ENCODE measurements at places on chromosomes 12 and 14.

DNA sequence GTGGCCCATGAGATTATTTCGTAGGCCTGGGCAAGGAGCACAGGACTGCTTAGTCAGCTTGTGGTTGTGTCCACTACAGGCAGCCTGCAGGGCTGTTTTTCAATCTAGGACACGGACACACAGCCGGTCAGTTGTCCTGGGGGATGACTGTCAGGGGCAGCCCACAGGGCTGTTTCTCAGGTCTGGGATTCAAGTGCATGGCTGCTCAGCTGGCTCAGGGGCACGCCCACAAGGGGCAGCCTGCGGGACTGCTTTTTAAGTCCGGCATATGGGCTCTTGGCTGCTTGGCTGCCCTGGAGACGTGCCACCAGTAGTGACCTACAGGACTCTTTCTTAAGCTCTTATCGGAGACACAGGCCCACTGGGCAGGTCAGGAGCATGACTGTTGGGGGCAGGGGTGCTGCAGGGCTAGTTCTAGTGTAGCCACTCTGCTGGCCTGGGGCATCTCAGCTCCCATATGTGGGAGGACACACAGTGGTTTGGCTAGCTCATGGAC is 26.6 kb upstream of the GTF2A1 start:
- no peak for DNase-seq

- DNase-seq, result peak; percentile 56
Measured at GRCh38 chr12:99154216-99154982, 493.2 kb upstream of the GARIN6 start.

GRCh38 chr12:47206450-47207339 is 126.9 kb upstream of the AMIGO2 start:
- no peak for DNase-seq

GRCh38 chr12:104653730-104654664 is 197.2 kb downstream of the CHST11 start:
- DNase-seq, result no peak

DNA sequence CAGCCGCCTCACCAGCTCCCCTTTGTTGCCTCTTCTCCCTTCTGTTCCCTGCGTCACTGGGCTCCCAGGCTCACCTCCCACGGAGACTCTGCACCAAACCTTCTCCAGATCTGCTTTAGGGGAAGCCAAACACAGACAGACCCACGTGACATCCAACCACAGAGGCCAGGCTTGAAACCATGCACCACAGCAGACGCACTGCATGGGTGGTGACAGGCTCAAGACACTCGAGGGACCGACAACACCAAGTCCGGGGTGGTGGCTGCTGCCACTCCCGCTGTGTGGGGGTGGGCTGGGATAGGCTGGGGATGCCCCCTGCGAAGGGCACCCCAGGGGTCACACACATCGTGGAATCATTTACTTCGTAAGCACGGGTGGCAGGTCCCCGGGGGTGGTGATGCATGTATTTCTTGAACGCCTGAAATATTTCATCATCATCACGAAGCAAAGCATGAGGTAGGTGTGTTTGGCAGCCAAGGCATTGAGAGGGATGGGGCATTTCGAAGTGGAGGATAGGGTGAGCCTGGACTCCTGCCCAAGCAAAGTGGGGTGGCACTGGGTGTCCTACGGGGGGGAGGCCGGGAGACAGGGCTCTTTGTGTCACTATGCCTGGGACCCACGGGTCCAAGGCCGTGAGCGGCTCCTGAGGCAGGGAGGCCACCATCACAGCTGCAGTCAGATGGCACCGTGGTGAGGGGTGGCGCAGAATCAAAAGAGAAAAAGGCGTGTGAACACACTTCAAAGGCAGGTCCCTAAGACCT is 66.8 kb upstream of the RFLNA start:
- no peak for DNase-seq

GRCh38 chr12:91327889-91328288 is 145.3 kb upstream of the DCN start:
- no peak for DNase-seq

GRCh38 chr14:105005929-105006830 is 14.7 kb downstream of the CDCA4 start:
- DNase-seq, result no peak

GRCh38 chr12:122949405-122949804 is 16.9 kb downstream of the ABCB9 start:
- no peak for DNase-seq

DNA sequence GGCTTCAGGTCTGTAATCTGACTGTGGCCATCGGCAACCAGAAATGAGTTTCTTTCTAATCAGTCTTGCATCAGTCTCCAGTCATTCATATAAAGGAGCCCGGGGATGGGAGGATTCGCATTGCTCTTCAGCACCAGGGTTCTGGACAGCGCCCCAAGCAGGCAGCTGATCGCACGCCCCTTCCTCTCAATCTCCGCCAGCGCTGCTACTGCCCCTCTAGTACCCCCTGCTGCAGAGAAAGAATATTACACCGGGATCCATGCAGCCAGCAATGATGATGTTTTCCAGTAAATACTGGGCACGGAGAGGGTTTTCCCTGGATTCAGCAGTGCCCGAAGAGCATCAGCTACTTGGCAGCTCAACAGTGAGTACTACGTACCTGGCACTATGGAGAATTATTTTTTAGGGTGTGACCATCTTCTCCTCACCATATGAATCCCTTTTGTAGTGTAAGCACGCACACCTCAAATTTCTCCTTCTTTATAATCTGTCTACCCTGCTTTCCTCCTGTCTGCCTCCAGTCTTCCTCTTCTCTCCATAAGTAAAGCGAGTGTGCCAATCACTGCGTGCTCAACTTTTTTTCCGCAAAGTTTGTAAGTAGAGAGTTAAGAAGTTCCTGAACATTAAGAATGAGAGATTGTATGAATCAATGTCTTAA is at the start of gene TPH2:
TPH2 (plus strand) TSS at position 118 of the 658 bp plus-strand sequence; CDS start at position 260, 142 bp downstream.
- peak; percentile 1 for DNase-seq

DNA sequence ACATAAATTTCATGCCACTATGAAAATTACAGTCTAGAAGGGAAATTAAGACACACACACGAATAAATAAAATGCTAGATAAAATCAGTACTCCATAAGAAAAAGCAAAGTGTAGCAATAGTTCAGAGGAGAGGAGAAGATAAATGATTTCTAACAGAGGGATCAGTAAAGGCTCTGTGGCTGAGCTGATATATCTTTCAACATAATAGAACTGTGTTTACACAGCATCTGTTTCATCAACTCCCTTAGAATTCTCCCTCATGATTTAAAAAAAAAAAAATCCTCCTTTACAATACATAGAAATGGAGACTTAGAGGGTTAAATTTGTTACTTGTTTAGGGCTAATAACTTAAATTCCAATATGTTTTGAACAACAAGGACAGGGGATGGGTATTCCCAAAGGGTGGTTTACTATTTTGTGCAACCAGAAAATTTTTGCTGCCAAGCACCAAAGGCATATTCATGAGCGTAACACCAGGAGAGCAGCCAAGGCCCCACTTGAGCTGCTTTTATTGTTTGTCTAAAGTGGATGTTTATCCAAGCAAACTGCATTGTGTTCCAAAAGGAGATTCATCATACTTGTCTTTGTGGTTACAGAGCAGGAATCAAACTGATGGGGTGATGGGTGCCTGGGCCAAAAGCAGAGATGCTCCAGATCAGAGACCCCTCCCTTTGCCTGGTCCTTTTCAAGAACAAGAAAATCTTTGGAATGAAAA is 162.7 kb downstream of the BMP4 start:
- DNase-seq, result no peak

DNA sequence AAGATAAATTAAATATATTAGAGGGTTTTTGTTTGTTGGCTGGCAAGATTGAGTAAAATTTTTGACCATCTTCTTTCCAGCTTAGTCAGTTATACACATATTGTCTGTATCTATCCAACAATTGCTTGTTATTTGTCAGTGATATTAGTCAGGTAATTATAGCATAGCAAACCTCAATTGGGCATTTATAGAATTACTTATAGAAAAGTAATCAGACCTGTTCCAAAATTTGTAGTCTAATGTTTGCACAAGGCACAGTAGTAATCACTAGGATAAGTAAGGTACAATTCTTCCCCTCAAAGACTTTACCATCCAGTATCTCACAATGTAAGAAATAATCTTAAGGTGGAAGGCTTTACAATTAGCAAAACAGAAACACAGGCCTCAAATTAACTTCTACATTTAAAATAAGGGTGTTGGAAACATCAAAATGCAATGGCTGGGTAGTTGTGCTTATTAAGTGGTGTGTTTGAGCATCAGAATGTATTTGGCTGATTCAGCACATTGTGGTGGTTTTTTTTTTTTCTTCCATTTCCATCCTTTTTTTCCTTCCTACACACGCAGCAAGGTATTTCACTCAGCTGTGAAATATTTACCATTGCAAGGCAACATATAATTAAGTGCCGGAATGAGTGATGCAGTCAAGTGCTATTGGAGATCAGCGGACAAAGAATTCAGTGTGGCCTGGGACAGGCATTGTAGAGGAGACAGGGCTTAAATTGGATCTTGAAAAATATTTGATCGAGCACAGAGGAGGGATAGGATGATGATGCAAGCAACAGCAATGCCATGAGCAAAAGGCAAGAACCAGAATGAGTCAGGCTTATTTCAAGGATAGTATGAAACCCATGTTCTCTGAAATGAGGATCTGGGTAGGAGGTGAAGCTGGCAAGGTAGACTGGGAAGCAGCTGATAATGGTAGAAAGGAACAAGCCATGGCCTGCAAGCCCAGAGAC is 178.2 kb downstream of the AKAP6 start:
- DNase-seq, result no peak

DNA sequence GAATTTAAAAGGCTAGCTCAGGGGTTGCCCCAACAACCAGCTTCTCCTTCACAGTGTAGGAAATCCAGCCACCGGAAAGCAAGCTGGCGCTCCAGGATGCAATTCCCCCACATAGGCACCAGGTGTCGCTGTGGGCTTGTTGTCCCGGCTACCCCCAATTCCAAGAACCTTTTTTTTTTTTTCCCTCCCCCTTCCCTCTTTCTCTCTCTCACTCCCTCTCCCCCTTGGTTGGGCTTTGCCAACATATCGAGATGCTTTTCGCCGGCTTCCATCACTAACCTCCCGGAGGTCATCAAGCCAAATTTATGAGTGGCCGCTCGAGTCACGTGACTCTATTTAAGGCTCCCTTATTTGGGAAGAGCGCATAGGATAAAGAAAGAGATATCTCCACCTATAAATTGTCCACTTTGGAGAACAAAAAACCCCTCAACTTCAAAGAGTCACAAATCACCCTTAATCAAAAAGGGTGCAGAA is at the start of gene HOXC5:
HOXC5 (plus strand) TSS at position 424 of the 474 bp plus-strand sequence. CDS start 73 bp downstream, outside the sequence.
- DNase-seq, result no peak

GRCh38 chr14:93092606-93093556 is 22.8 kb downstream of the ITPK1 start:
- no peak for DNase-seq

DNA sequence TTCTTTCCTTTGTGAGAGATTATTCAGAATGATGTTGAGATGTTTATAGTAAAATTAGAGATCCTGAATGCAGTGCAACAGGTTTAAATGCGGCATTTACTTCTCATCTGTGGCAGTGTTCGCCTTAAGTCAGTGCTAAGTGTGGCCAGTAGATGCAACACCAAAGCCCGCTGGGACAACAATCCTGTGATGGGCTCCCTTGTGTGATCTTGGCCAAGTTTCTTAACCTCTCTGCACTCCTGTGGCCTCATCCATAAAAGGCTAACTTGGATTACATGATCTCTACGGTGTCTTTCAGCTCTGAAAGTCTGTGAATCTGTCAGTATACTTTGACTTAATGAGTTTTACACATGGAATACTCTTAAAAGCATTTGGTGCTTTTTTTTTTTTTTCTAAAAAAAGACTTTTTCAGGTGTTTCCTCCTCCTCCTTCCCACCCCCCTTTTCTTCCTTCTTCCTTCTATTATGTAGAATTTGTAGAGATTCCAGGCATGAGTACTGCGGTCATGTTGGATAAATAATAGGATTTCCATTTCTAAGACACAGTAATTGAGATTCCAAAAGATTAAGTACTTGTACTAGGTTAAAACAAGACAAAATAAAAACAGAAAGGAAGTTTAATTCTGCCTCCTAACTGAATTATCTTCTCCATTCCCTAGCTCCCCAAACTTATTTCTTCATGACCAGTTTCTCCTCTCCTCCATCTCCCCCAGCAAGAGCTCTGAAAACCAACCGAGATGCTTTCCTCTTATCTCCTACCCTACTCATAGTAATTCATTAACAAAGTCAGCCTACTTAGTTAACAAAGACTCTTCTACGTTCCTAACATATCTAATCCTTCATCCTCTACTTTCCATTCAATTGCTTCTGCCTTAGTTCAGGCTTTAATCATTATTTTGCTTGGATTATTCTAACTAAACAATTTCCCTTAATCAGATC is 42.2 kb upstream of the NAV3 start:
- DNase-seq, result no peak

DNA sequence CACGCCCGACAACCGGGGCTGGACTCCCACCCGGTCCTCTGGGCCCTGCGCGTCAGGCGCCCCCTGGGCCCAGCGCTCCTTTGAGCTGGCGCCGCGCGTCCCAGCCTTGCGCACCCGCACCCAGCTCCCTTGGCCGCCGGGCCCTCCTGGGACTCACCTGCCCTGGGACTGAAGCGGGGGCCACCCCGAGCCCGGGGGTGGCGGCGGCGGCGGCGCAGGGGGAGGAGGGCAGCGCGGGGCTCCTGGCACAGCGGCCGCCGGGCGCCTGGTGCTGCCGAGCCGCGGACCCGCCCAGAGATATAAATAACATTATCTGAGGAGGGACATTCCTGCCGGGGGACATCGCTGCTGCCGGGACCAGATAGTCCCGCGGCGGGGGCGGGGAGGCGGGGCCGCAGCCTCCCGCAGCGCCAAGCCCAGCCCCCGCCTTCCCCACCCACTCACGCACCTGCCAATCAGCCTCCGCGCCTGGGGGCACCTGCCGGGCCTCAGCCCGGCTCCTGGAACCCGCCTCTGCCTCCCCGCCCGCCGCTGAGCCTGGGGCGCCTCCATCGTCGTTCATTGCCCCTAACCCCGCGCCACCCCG is at the start of gene SPTB:
SPTB (minus strand) TSS at position 273 of the 586 bp plus-strand sequence. CDS start 56,813 bp downstream, outside the sequence.
- peak; percentile 52 for DNase-seq

DNA sequence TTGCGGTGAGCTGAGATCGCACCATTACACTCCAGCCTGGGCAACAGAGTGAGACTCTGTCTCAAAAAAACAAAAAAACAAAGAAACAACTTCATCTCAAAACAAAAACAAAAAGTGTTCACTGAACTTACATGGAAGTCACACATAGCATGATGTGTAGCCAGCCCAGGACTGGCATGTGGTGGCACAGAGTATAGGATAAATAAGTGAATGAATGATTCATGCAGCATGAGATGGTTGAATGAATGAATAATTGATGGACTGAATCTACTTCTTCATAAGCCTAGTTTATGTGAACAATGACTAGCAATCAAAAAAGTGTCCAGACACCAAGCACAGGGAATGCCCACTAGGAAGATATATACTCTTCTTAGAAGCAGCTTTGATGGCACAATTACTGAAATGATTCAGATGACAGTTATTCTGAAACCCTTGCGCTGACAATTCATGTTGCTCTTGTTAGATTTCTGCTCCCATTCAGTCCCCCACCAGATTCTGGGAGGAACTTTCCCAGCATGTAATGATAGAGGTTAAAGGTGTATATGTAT is 31.6 kb upstream of the SERPINA6 start:
- DNase-seq, result no peak

GRCh38 chr12:43316520-43316919 is 235.5 kb downstream of the ADAMTS20 start:
- DNase-seq, result no peak

DNA sequence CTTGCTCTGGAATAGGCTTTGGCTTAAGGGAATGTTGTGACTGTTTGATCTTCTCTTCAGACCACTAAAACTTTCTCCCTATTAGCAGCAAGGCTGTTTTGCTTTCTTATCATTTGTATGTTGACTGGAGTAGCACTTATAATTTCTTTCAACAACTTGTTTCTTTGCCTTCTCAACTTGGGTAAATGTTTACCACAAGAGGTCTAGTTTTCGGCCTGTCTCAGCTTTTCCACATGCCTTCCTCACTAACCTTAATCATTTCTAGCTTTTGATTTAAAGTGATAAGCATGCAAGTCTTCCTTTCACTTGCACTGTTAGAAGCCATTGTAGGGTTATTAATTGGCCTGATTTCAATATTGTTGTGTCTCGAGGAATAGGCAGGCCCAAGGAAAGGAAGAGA is 126.7 kb upstream of the AEBP2 start:
- DNase-seq, result no peak
